Dermis microvascular lymphatic vessel endothelial cell (primary cell): ENCODE measurements at places on chromosomes 3 and 15.

GRCh38 chr3:71069797-71070196 lies 513.7 kb downstream of the FOXP1 start:
- DNase-seq, result no peak

DNA sequence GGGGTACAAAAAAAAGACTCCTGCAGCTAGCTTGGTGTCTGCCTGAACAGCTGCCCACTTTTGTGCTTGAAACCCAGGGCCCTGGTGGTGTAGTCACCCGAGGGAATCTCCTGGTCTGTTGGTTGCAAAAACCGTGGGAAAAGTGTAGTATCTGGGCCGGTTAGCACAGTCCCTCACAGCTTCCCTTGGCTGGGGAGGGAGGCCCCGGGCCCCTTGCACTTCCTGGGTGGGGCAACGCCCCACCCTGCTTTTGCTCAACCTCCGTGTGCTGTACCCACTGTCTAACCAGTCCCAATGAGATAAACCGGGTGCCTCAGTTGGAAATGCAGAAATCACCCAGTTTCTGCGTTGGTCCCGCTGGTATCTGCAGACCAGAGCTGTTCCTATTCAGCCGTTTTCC lies 211.7 kb upstream of the ZPLD1 start:
- no peak for DNase-seq

- DNase-seq, result no peak
These were observed 221.1 kb upstream of the WNT5A start for GRCh38 chr3:55708242-55708641.

GRCh38 chr3:52072020-52072419 lies 15.6 kb upstream of the DUSP7 start:
- no peak for DNase-seq

GRCh38 chr3:196412704-196413103 lies 19.5 kb downstream of the UBXN7 start:
- no peak for DNase-seq

DNA sequence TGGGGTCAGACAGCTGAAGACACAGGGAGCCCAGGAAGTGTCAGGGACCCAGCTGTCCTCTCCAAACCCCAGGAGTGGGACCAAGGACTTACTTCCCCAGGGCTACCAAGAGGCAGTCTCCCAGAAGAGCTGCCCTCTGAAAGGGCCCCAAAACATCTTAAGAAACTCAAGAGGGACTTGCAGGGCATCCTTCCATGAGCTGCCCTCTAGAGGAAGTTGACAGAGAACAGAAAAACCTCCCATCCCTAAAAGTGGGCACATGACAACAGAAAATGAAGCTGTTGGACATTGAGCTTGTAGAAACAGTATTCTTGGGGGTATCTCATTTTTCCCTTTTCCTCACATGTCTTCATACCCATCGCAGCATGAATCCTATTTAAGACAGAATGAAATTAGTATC lies 58.9 kb downstream of the MECOM start:
- DNase-seq, result no peak

GRCh38 chr3:127444761-127445160 lies 145.8 kb downstream of the TPRA1 start:
- DNase-seq, result no peak

DNA sequence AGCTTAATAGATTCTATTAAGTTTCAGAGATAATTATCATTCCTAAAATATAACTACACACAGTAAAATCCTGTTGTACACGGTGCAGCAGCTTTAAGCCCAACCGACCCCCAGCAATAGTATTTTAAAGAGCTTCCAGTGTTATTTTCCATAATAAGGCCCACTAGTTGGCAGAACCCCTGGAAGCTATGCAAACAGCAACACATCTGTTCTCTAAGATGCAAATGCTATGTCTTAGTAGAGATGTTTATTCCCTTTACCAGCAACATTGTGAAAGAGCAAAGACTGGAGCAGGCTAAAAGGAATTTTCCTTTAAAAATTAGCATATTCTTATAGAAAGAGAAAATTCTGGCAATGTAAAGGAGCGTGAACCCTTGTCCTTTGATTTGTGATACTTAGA lies 819.7 kb upstream of the ALCAM start:
- DNase-seq, result no peak

DNA sequence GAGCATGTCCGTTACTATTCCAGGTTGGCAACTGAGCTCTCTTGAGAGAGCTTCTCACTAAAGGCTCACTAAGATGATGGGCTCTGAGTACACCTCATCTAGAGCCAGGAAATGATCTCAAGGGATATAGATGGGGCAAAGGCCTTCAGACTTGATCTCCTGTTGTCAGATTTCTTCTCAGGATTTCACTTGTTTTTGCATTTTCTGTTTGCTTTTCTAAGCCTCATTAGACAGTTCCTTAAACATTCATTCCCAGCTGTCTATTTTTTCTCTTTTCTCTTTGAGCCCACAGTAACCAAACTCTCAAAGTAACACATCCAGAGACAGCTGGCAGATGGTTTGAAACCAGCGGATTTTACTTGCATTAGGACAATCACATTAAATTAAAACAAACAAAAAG lies 28.4 kb upstream of the ARL8B start:
- DNase-seq, result no peak

DNA sequence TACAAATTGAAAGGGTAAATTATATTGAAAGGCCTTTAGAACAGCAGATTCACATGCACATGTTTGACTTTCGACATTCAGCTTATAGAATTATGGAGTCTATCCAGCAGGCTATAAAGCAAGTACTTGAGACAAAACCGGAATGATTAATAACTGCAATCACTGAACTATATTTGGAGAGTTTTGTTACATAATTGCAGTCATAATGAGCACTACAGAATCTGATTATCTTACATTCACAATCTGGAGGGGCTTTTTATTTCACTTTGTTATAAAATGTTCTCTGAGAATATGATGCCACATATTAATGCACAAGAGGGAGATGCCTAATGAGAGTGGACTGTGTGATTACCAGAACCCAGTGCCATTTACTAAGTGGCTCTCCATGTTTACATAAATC lies 64.3 kb downstream of the NSUN3 start:
- no peak for DNase-seq
